ENCODE measurements at places on chromosomes 1 and 21.

- DNase-seq, result no peak
These were observed 36.5 kb upstream of the BARHL2 start for GRCh38 chr1:90753556-90753955.

DNA sequence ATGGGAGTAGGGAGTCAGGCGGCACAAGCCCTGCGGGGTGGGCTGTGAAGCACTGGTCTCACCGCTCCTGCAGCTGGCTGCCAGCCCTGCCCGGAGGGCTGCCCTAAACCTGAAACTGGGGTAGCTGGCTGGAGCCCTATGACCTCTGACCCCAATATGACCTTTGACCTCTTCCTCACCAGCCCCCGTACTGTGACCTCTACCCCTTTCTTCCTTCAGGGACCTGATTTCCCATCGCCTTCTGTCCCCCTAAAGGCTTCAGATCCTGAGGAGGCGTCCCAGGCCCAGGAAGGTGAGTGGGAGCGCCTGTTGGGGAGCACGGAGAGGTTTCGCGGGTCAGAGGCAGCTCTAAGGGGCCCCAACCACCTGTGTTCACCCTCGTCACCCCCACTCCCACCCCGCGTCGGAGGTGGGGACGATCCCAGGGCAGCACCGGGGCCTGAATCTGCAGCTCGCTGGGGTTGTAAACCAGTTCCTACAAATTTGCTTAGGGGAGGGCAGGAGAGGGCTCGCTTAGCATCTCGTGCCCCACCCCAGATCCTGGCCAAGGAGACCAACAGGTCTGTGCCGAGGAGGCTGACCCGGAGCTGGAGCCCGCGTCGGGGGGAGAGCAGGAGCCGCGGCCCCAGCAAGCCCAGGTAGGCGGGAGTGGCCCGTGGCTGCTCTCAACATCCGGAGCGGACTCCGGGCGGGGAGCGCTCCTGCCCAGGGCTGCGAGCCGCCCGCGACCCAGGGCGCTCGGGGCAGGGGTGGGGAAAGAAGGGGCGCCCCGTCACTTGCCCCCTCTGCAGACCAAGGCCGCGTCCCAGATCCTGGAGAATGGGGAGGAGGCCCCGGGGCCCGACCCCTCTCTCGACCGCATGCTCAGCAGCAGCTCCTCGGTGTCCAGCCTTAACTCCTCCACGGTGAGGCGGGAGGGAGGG lies 7.3 kb downstream of the SYTL1 start:
- DNase-seq, result peak; percentile 47

GRCh38 chr1:246772686-246773085 lies 48.5 kb downstream of the SCCPDH start:
- DNase-seq, result no peak

DNA sequence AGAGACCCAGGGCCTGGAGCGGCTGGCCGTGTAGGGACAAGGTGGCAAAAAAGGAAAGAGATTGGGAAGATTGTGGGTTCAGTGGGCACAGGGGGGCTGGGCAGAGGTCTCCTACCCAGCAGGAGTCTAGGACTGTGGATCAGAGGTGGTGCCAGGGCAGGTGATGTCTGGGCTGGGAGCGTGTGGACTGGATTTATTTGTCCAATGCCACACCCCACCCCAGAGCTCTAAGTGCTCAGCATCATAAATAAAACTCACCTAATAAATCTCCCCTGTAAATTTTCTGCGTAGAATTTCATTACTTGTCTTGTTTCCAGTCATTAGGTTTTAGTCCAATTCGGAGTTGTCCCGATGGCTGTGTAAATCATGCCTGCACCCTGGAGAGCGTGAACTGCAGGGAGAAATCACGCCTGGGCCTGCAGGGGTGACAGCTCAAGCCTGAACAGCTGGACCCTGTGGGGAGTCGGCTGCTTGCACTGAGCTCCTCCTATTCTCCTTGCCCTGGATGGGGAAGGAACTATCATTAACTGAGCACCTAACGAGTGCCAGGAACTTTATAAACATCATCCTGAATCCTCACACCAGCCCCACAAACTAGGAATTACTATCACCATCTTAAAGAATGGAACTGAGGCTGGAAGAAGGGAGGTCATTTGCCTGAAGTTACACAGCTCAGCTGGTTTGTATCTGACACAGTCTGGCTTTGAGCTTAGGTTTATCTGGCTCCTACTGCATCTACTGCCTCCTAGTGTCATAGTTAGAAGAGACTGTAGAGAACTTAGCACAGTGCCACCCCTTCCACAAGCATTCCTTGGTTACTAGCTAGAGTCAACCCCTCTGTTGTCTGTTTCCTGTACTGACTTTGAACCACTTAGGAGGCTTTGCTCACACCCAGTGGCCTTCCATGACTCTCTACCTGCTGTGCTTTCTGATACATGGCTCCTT lies 25.0 kb upstream of the POU3F1 start:
- DNase-seq, result no peak

- no peak for DNase-seq
These were observed 148.7 kb upstream of the DNAH14 start for GRCh38 chr1:224780736-224781135.

DNA sequence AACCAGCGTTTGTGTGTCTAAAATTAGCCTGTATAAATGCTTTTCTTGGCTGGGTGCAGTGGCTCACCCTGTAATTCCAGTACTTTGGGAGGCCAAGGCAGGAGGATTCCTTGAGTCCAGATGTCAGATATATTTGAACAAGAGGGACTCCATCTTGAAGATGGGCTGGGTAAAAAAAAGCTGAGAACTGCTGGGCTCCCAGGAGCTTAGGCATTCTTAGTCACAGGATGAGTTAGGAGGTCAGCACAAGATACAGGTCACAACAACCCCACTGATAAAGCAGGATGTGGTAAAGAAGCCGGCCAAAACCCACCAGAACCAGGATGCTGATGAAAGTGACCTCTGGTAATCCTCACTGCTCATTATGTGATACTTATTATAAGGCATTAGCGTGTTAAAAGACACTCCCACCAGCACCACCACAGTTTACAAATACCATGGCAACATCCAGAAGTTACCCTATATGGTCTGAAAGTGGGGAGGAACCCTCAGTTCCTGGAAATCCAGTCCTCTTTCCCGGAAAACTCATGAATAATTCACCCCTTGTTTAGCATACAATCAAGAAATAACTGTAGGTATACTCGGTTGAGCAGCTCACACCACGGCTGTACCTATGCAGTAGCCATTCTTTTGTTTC lies 36.2 kb upstream of the ZNF496 start:
- DNase-seq, result no peak

- DNase-seq, result no peak
These were observed 16.8 kb downstream of the HLX start for GRCh38 chr1:220896092-220896491.

GRCh38 chr1:91526496-91526895 lies 25.8 kb downstream of the CDC7 start:
- DNase-seq, result no peak

- DNase-seq, result no peak
These were observed 170.9 kb upstream of the IVNS1ABP start for GRCh38 chr1:185487936-185488335.

DNA sequence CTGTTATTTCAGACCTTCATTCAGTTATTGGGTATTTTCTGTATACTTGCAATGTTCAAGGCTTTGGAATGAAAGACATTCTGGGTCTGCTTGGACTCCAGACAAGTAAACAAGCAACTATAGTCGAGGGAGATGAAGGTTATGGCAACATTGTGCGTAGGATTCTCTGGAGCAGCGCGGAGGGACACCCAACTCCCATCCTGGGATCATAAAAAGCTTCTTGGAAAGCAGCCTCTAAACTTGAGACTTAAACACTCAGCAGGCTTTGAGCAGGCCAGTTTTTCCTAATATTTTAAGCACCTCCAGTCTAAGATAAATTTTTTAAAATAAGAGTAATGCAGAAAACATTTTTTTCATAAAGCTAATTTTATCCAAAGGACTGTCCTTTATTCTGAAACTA lies 7.6 kb upstream of the LYST start:
- DNase-seq, result no peak

GRCh38 chr1:11804666-11805421 lies 920 bp downstream of the MTHFR start:
- DNase-seq, result peak; percentile 43

- DNase-seq, result no peak
These were observed 111.3 kb downstream of the TGFB2 start for GRCh38 chr1:218456444-218456843.

GRCh38 chr1:33874636-33875035 lies 10.8 kb downstream of the HMGB4 start:
- no peak for DNase-seq

DNA sequence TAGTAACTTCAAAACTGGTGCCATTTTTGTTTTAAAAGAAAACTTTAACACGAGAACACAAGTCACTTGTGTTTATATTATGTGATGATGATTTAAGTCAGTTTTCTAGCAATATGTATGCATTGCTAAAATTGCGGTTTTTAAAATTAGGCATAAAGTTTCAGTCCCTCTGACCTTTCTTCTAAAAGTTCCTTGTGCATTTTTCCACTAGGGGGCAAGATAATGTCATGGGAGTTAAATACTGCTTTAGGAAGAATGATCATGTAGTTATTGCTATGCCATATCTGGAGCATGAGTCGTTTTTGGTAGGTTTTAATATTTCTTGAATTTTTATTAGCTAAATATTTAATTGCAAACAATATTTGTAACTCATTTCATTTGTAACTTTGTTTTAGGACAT lies 10.7 kb downstream of the CDC7 start:
- DNase-seq, result peak; percentile 46

DNA sequence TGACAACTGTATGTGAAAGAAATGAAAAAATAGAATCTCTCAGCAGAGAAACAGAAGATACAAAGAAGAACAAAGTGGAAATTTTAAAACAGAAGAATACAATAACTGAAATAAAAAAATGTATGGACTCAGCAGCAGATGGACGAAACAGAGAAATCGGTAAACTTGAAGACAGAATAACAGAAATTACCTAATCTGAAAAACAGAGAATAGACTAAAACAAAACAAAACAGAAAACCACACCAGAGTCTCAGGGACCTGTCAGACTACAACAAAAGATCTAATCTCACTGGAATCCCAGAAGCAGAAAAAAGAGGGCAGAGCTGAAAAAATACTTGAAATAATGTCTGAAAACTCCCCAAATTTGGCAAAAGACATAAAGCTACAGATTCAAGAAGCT lies 83.0 kb downstream of the ZSWIM5 start:
- DNase-seq, result no peak

GRCh38 chr1:202023001-202023433 lies 12.6 kb downstream of the ELF3 start:
- DNase-seq, result peak; percentile 93

DNA sequence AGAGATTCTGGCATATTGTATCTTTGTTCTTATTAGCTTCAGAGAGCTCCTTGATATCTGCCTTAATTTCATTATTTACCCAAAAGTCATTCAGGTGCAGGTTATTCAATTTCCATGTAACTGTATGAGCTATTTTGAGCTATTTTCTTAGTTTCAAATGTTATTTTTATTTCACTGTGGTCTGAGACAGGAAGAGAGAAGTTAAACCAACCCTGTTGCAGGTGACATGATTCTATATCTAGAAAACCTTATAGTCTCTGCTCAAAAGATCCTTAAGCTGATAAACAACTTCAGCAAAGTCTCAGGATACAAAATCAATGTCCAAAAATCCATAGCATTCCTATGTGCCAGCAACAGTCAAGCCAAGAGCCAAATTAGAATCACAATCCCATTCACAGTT lies 1644.0 kb upstream of the B3GALT2 start:
- no peak for DNase-seq

- DNase-seq, result no peak
These were observed 21.4 kb downstream of the TEX38 start for GRCh38 chr1:46692811-46693770.

DNA sequence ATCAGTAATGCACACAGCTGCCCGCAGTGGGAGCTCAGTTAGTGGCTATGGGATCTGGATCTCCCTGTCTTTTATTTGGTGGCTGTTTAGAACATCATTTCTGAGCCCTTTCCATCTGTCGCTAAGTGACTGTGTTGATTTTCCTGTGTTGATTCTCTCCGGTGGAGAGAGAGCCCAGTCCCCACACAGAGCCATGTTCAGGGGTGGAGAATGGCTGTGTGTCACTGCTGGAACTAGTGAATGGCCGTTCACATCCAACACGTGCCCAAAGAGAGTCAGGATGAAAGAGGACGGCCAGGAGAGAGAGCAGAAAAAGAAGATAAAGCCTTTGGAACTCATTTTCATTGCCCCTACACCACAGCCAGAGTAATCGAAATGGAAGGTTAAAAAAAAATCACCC lies 76.2 kb downstream of the FBXO2 start:
- no peak for DNase-seq

GRCh38 chr1:30335389-30335996 lies 387.9 kb downstream of the MATN1 start:
- DNase-seq, result no peak

All from LoVo (cell line).